ENCODE measurements at places on chromosomes 1 and 21.

- no peak for DNase-seq
Measured at GRCh38 chr1:206926286-206926685, 4.5 kb upstream of the FCMR start.

DNA sequence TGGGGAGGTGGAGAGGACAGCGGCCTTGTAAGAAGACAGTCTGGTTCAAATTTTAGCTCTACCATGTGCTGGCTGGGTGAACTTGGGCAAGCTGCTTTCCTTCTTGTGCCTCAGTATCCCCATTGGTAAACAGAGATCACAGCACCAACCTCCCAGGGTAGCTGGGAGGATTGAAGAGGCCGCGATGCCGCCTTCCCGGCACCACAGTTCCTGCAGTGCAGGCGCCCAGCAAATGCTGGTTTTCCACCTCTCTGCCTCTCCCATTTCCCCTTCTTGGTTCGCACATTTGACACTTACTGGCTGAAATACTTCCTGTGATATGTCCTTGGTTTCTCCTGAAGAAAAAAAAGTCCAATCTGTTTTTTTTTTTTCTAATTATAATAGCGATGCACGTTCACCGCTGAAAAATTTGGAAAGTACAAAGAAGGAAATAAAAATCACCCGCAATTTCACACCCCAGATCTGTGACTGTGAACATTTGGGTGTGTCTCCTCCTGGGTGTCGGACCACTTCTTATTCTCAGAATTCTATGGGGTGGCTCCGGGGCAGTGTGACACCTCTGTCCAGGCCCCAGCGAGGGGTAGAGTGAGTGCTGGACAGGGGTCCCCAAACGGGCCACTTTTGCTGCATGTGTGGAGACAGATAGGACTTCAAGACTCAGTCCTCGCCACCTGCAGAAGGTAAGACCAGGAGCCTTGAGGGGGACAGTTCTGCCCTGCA, 73.1 kb downstream of the RUNX3 start:
- DNase-seq = no peak

GRCh38 chr1:21655748-21656147, 13.4 kb downstream of the RAP1GAP start:
- no peak for DNase-seq

DNA sequence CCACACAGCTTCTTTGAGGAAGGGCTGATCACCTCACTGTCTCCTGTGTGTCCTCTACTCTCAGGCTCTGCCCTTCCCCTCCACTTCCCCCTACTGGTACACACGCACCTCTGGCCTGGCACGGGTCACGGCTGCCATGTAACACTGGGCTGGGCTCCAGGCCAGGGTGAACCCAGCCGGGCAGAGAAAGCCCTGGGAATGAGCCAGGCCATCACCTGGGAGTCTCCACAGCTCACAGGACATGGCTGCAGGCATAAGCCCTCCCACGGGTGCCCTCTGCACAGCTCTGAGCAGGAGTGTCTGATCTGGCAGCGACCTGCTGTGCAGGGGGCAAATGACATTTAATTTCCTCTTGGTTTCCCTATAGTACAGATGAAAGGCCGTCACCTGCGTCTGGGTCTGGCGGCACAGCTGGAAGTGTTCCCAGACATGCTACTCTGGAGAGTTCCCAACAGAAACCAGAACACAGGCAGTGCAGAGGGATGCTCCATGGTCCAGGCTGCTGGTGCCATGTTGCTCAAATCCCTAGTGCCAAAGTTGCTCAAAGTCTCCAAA, 61.2 kb downstream of the ERI3 start:
- DNase-seq = no peak

DNA sequence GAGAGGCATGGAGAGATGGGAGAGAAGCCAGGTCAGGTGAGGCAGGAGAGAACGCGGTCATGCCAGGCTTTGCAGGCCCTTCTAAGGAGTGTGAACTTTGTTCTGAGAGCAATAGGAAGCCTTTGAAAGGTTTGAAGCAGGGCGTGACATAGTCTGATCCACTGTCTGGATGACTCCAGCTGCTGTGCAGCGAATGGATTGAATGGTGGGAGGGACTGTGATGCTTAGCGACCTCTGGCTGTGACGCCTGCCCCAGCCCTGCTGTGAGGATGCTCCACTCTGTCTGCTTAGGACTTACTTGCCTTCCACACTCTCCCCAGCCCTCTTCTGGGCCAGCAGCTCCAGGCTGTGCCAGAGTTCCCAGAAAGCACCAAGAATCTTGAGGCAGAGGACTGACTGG, 41.8 kb upstream of the POU3F1 start:
- no peak for DNase-seq

DNA sequence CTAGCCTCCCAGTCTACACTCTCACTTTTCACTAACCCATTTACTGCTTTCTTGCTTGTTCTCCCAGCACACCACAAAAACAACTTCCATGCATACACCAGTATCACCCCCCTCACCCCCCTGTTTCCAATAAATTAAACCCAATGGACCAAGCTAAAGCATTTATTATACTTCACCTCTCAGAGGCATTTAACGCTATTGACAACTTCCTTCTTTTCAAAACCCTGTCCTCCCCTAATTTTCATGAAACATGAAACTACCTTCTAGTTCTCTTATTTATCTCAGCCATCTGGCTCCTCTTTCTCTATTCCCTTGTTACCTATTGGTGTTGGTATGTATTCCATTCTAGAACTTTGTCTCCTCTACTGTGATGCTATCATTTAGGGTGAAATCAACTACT, 32.3 kb downstream of the PTPRC start:
- no peak for DNase-seq

DNA sequence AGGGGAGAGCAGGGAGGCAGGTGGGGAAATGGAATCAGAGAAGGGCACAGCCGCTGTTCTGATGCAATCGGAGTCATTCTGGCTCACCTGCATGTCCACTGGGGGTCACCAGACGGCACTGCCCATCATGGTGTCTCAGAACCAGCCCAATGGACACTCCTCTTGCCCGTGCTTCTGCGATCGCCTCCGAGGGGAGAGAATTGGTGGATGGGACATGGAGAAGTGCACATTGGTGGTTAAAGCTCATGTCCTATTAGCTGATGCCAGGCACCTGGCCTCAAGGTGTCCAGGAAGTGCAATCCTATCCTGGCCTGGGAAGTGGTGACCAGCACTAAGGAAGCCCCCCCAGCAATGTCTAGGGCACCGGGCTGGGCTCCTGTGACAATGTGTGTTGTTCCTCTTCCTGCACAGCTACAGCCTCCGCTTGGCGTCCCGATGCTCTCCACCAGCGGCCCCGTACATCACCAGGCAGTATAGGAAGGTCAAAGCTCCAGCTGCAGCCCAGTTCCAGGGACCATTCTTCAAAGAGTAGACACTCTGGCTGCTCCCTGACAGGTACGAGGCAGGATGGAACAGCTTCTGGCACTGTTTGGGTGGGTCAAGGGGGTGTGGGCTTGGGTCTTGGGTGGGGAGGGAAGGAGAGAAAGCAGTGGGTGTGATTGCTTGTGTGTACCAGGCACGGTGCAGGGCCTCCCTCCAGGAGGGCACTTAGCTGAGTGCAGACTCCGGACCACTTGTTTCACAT, 116.2 kb downstream of the PRDM2 start:
- no peak for DNase-seq

- DNase-seq = no peak
Measured at GRCh38 chr1:220734571-220735326, 13.4 kb upstream of the MTARC2 start.

DNA sequence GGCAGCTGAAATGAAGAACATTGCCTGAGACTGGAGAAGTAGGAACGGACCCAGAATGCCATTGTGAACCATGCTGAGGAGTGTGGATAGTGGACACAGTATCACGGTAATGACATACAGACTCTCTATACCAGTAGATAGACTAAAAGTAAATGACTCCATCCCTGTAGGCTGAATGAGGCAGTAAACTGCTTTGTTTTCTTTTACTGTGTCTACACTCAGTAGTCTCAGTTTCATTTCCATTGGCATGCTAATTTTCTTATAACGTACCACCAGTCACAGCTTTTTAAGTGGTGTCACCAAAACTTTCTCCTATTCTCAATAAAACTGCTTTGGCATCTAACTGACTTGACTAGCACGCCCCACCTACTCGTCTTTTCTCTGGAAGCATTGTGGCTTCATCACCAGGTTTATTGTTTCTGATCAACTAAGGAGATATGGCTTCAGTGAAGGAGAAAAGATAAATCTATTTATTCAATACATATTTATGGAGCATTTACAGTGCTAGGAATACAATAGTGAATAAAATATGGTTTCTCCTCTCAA, 8.4 kb upstream of the ZNF697 start:
- DNase-seq = no peak

Data from brain pericyte (primary cell).